ENCODE measurements at places on chromosomes 1 and 21.

DNA sequence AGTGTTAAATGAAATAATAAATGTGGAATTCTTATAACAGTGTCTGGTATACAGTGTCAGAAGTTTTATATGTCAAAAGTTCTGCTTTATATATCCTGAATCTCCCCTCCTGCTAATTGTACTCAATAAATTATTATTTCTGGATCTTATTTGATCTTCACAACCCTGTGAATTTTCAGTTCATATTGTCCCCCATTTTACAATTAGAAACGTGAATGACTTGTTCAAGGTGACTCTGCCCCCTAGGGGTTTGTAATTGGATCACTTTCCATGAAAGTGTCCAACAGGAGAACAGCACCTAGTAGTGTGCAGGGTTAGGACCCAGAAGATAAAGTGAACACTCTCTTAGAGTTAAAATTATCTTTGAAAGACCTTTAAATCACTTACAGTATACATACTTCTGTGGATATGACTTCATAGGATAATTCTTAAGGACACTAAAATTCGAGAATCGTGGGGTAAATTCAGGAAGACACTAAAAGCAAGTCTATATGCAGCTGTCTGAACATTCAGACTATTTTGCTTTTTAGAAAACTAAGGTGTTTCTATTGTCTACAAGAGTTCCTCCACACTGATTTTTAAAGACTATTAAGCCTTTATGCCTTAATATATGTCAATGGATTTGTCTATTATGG lies 4.5 kb upstream of the DDR2 start:
- peaks cover 11% of the 10 kb centered on the region for H3K4me1 ChIP-seq
- no peak overlapping the region for H3K4me3 ChIP-seq
- DNase-seq, result no peak
- H3K27ac ChIP-seq, result no peak overlapping the region
- no peaks in the 10 kb centered on the region for H3K36me3 ChIP-seq

DNA sequence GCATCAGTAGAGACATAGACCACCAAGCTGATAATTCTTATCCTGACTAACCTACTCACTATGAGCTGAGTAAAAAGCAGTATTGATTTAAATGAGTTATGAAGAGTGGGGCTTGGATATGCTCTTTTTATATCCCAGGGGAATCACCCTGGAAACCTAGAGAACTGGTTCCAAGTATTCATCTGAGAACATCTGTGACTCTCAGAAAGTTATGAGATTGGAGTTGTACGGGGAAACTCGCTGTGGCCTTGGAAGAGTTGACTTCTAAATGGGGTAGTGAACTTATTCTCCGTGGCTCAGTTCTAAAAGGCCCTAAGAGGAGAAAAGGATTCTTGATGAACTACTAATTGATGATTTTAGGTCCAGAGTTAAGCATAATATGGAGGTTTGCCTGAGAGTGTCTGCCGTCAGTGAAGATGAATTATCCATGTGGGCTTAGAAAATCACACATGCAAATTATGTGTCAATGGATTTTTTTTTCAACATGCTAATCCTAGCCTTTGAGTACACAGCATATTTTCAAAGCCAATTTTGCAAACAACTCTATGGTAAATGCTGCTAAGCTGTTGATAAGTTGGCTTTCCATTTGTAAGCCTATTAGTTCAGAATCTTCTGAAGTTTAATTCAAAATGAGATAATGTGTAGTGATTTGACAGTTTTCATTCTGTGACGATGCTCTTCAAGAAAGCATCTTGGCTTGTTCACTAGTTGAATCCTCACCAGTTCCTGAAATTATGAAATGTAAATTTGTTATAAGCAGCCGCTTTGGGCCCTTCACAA lies 122.7 kb downstream of the FGGY start:
- peaks cover 21% of the 10 kb centered on the region for H3K4me1 ChIP-seq
- H3K4me3 ChIP-seq, result no peak overlapping the region
- H3K36me3 ChIP-seq, result no peaks in the 10 kb centered on the region
- no peak overlapping the region for H3K27ac ChIP-seq

- no peaks in the 10 kb centered on the region for H3K4me1 ChIP-seq
- H3K36me3 ChIP-seq, result no peaks in the 10 kb centered on the region
Measured at GRCh38 chr1:159448181-159448580, 8.7 kb downstream of the OR10J1 start.

GRCh38 chr21:44896561-44897286 lies 23.2 kb upstream of the PTTG1IP start:
- peaks cover 15% of the 10 kb centered on the region for H3K4me1 ChIP-seq
- peaks cover 36% of the 10 kb centered on the region for H3K36me3 ChIP-seq
- H3K27me3 ChIP-seq, result no peaks in the 10 kb centered on the region
- H3K4me3 ChIP-seq, result no peak overlapping the region
- peak; percentile 45 for DNase-seq
- H3K27ac ChIP-seq, result no peak overlapping the region

GRCh38 chr1:37486680-37487618 lies 12.6 kb downstream of the ZC3H12A start:
- peaks cover 44% of the 10 kb centered on the region for H3K4me1 ChIP-seq
- H3K27ac ChIP-seq, result peak overlapping the region; percentile 77
- no peaks in the 10 kb centered on the region for H3K27me3 ChIP-seq
- DNase-seq, result peak; percentile 84
- no peak overlapping the region for H3K4me3 ChIP-seq

DNA sequence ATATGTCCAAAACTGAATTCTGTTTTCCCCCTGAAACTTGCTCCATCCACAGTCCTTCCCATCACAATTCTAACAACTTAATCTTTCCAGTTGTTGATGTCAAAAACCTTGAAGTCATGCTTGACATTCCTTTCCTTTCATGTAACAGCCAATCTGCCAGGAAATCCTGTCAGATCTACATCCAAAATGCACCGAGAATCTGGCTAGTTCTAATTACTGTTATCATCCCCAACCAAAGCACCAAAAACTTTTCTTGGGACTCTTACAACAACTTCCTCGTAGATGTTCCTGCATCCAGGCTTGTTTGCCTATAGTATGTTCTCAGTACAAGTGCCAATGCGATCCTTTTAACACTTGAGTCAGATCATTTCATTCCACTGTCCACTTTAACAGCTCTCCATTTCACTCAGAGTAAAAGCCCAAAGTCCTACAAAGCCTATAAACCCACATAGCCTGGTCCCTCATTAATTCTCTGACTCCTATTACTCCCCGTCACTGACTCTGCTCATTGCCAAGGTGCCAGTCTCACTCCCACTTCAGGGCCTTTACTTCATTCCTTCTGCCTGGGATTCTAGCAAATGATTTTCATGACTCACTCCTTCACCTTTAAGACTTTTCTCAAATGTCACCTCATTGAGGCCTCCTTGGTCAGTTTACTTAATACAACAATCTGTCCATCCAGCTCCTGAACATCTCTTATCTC lies 493.2 kb upstream of the NFIA start:
- H3K4me1 ChIP-seq, result no peaks in the 10 kb centered on the region
- no peaks in the 10 kb centered on the region for H3K36me3 ChIP-seq
- H3K27ac ChIP-seq, result no peak overlapping the region
- no peak overlapping the region for H3K4me3 ChIP-seq
- no peak for DNase-seq
- H3K27me3 ChIP-seq, result no peaks in the 10 kb centered on the region

- DNase-seq, result no peak
- H3K27me3 ChIP-seq, result peaks cover 13% of the 10 kb centered on the region
- no peak overlapping the region for H3K27ac ChIP-seq
Measured at GRCh38 chr1:110161849-110162248, 11.6 kb downstream of the SLC6A17 start.

- H3K36me3 ChIP-seq, result no peaks in the 10 kb centered on the region
- H3K4me1 ChIP-seq, result peaks cover 20% of the 10 kb centered on the region
- H3K27me3 ChIP-seq, result no peaks in the 10 kb centered on the region
Measured at GRCh38 chr1:44347280-44347679, 7.8 kb downstream of the ERI3 start.

DNA sequence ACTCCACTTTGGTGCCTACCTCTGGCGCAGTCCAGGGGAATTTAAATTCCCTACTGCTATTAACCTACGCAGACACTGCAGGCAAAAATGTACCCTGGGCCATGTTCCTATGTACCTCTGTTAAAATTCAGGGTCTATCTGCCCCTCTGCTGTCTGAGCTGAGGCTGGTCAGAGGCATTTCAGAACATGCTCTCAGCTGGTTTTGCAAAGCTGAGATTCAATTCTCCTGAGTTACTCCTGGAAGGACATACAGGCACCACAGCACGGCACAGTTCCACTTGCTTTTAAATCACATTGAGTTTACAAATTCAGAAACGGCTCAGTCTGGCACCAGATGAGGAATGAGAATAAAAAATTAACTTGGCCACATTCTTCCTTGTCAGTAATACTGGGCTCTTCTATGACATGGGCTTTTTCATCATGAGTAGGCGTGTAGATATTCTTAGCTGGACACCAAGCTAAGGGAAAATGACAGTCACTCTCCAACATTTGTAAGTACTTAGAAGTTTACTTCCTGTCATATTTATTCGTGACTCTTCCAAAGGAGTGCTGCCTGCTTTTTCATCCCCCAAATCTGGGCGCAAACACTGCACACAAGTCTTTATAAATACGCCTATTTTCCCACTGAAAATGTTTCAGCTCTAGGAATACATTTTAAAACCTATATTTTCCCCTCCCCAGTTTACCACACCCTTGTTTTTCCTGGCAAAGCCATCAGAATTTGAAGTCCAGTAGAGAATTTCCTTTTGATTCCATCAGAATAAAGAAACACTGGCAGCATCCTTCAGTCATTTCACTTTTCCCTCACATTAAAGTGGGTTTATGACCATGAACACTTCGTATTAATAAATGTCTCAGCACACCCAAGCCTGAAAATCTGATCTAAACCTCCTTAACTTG lies 1.9 kb downstream of the C1orf198 start:
- no peak for DNase-seq
- H3K36me3 ChIP-seq, result no peaks in the 10 kb centered on the region
- H3K4me3 ChIP-seq, result peak overlapping the region; percentile 85

DNA sequence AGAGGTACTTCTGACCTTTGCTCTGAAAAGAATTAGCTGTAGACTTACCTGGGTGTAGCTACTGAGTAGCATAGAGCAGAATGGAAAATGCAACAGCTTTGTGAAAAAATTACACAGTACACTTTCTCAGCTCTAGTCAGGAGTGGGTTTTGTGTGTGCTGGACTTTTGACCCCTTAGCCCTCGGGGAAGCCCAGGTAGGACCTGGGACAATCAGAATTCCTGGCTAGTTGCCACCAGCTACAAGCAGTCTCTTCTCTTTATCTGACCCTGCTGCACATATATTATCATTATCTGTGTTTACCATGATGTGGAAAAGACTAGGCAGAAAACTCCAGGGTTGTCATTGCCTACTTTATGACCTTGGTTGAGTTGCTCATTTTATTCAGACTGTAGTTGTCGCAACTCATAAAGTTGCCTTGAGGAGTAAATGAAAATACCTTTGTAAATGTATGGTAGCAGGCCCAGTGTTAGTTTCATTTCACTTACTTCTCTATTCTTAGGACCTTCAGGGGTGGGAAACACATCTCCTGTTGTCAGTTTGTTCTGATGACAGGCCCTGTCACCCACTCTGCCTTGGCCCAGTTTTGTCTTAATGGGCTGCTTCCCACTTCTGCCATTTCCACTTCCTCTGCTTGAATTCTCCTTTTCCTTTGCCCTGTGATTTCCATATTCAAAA lies 5.4 kb downstream of the NEK7 start:
- no peaks in the 10 kb centered on the region for H3K36me3 ChIP-seq
- DNase-seq, result peak; percentile 48
- no peak overlapping the region for H3K27ac ChIP-seq

DNA sequence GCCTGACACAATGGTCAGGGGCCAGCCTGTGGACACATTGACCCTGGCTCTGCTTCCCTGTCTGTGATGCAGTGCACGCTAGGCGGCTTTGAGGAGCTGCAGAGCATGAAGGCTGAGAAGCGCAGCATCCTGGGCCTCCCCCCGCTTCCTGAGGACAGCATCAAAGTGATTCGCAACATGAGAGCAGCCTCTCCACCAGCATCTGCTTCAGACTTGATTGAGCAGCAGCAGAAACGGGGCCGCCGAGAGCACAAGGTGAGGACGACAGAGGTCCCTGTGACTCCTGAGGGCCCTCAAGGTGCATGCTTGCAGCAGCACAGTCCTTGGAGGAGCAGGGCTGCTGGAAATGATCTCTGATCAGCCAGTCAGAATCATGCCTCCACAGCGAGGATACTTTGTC lies 8.6 kb downstream of the STRIP1 start:
- no peaks in the 10 kb centered on the region for H3K4me1 ChIP-seq
- H3K27ac ChIP-seq, result no peak overlapping the region
- H3K27me3 ChIP-seq, result no peaks in the 10 kb centered on the region
- H3K36me3 ChIP-seq, result peaks cover 100% of the 10 kb centered on the region
- no peak overlapping the region for H3K4me3 ChIP-seq
- DNase-seq, result no peak

DNA sequence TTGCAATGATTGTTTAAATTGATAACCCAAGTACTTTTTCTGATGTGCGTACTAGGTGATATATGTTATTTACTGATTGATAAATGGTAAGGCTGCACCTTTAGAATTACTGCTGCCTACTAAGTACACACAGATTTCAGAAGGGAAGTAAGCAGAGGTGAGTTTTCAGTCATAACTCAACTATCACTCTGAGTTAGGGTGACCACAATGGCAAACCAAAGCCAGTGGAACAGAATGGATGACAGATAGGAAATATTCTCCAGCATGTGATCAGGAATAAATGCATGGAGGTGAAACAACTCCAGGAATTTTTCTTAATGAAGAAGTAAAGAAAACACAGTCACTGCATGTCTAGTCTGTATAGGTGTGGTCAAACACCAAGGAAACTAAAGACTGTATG lies 7.5 kb upstream of the KCNJ15 start:
- H3K4me3 ChIP-seq, result no peak overlapping the region
- no peaks in the 10 kb centered on the region for H3K36me3 ChIP-seq
- H3K27ac ChIP-seq, result peak overlapping the region; percentile 15
- no peaks in the 10 kb centered on the region for H3K27me3 ChIP-seq

- no peaks in the 10 kb centered on the region for H3K36me3 ChIP-seq
- H3K27ac ChIP-seq, result no peak overlapping the region
- no peak for DNase-seq
- no peaks in the 10 kb centered on the region for H3K4me1 ChIP-seq
- no peak overlapping the region for H3K4me3 ChIP-seq
- H3K27me3 ChIP-seq, result peaks cover 4% of the 10 kb centered on the region
Measured at GRCh38 chr1:30008998-30009657, 714.3 kb downstream of the MATN1 start.

- no peaks in the 10 kb centered on the region for H3K4me1 ChIP-seq
- no peaks in the 10 kb centered on the region for H3K36me3 ChIP-seq
- H3K27me3 ChIP-seq, result peaks cover 18% of the 10 kb centered on the region
- H3K4me3 ChIP-seq, result no peak overlapping the region
- H3K27ac ChIP-seq, result no peak overlapping the region
Measured at GRCh38 chr1:18262726-18263125, 155.1 kb downstream of the IGSF21 start.
